ENCODE measurements at places on chromosomes 2 and 18.

GRCh38 chr2:107430596-107431266 is 396.0 kb upstream of the RGPD4 start:
- DNase-seq: no peak

GRCh38 chr2:217065695-217066405 is 206.0 kb upstream of the TNP1 start:
- DNase-seq: no peak

- DNase-seq: no peak
Observed at GRCh38 chr18:31049189-31049588, 6.6 kb upstream of the DSC3 start.

GRCh38 chr2:118849226-118850167 is 2.0 kb upstream of the EN1 start:
- DNase-seq: no peak

DNA sequence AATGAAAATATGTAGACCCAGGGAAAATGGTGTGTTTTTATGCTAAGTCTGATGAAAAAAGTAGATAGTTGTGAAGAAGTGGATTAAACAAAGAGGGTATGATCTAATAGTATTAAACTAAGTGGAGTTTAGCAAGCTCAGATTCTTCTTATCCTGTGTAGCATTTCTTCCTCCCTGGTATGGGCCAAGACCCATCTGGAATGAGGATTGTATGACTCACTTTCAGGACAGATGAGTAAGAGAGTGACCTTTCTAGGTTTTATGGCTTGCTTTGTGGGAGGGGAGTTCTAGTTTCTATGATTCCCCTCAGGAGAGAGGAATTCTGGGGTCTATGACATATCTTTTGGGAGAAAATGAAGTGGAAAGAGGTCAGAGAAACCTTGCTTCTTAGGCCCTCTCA is 550.1 kb downstream of the SPAG16 start:
- DNase-seq: no peak

DNA sequence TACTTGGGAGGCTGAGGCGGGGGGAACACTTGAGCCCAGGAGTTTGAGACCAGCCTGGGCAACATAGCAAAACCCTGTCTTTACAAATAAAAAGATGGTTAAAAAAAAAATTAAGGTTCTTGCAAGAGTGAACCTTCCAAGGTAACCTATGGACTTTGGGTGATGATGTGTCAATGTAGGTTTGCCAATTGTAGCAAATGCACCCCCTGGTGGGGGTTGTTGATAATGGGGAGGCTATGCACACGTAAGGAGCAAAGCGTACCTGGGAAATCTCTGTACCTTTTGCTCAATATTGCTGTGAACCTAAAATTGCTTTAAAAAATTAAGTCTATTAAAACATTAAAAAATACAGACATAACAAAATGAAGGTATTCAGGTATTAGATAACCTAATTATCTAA is 70.4 kb downstream of the CWC22 start:
- DNase-seq: no peak

DNA sequence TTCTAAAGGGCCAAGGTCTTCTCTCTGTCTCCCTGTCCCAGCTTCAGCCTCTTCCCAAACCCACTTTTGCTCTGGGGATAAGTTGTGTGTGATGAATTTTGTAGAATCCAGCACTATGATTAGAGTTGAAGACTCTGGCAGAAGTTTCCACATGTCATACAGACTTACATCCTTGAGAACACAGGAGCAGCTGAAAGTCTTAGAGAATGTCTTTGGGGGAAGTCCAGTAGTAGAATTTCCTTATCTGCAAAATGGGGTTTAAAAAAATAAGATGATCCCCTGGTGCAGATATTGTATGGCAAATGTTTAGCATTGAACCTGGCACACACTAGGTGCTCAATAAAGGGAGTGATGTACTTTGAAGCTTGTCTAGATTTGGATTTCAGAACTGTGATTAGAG is 65.2 kb downstream of the TMEM247 start:
- no peak for DNase-seq

DNA sequence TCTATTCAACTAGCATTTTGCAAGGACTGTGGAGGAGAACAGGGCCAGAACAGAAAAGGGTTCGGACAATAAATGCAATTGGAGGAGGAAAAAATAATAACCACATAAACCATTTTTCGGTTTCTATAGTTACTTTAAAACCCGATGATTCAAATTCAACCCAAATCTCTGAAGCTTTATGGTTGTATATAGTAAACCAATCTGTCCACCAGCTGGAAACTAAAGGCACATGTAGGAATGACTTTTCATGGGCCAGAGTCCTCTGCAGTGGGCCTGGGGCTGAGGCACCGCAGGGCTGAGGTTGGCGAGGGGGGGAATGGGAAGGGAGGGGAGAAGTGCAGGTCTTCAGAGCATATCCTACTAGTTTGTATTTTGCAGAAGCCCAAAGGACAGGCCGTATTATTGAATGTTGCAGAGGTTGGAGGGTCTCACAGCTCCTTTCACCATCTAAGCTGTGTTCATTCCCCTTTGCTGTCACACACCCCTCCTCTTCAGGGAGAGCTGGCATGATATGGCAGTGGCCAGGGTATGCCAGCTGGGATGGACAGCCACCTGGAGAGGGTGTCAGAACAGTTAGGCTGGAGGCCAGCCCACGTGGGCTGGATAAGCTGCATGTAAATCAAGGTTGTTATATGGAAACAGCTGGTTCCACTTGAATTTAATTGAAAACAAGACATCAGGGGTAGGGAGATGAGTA is 267.1 kb downstream of the PRKCE start:
- no peak for DNase-seq
